ENCODE measurements at places on chromosomes 2 and 18.
A peak's percentile ranks its signal among the peaks of the same experiment; 100 is the strongest.

- DNase-seq = no peak
Observed at GRCh38 chr2:242024751-242025355, 155.3 kb downstream of the RTP5 start.

DNA sequence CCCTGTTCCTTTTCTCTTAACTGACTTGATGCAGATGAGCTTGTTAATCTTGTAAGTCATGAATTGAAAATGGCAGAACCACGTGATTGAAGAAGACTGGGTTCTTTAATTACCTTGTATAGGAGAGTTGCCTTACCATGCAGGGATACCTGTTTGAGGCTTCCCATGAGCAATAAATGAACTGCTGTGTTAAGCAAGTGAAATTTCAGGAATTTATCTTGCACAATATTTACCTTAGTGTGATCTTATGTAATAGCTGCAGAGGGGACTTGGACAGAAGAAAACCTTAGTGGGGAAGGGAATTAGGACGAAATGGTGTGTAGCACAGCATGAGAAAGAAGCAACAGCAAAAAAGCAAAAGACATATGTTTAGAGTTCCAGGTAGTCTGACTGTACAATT lies 384.0 kb upstream of the TMEFF2 start:
- no peak for DNase-seq

DNA sequence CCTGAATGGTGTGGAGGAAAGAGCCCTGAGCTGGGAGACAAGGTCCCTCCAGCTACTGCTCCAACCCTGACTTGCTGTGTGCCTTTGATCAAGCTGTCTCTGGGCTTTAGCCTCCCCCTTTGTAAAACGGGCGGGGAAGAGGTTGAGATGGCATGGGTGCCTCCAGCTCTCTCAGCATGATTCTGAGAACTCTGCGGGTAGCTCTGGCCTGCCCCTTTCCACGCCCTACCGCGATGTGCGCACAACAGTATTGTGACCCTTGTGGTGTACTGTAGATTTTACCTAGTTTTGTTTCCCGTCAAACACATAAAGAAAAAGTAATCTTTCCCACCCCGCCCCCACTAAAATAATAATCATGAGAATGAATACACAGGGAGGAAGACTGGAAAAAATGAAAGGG lies 5.3 kb downstream of the CD8A start:
- peak; percentile 60 for DNase-seq

- DNase-seq = peak; percentile 45
Observed at GRCh38 chr2:11582862-11583752, 49.3 kb downstream of the GREB1 start.

DNA sequence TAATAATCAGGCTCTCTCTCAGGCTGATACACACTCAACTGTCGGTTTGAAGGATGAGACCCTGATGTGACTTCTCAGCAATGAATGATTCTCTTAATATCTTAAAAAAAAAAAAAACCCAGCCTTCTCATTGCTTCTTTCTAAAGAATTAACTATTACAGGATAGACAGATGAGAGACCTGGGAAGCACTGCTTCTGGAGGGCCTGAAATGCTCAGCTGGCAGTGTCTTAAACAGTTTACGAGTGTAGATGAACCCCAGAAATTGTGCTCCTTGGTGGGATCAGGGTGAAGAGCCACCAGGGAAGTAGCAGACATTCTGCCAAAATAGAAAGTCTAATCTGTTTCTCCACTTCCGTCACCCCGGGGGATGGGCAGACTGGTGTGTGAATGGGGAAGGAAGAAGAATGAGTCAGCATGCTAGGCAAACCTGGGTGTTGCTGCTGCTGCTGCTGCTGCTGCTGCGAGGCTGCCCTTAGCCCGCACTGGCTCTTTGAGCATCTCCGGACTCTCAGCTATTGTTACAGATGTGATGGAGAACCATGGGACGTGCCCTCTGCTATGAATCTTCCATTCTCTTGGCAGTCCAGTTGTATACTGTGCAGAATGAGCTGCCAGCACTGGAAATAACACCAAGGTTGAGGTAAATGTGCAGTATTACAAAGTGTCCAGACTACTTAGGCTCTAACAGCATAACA lies 158.4 kb downstream of the SETBP1 start:
- DNase-seq = peak; percentile 56

GRCh38 chr2:171057575-171057974 lies 103.1 kb downstream of the TLK1 start:
- no peak for DNase-seq

- DNase-seq = no peak
Observed at GRCh38 chr18:61702007-61702406, 190.8 kb downstream of the RNF152 start.
